SW 1271 (cell line): ENCODE measurements at places on chromosomes 12 and 14.

DNA sequence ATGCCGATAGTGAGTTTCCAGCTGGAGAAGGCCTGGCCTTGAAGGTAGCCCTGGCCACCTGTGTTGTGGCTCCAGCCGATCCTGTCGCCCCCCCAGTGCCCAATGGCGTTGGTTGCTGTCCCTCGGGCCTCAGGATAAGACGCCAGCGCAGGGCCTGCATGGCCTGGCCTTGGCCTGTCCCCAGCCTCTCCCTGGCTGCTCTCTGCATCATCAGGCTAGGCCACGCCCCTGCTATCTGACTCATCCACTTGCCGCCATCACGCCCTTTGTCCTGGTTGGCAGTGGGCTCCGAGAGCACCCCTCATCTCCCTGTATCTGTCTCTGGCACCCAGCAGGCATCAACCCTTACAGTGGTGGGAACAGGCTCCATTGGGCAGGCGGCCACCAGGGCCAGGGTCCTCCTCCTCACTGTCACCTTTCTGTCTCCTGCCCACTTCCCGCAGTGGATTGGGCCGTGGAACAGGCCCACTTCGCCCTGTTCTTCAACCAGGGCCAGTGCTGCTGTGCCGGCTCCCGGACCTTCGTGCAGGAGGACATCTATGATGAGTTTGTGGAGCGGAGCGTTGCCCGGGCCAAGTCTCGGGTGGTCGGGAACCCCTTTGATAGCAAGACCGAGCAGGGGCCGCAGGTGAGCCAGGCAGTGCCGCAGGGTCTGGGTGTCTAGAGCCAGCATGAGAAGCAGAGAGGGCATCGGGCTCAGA, 25.6 kb downstream of the ALDH2 start:
- DNase-seq, result no peak

DNA sequence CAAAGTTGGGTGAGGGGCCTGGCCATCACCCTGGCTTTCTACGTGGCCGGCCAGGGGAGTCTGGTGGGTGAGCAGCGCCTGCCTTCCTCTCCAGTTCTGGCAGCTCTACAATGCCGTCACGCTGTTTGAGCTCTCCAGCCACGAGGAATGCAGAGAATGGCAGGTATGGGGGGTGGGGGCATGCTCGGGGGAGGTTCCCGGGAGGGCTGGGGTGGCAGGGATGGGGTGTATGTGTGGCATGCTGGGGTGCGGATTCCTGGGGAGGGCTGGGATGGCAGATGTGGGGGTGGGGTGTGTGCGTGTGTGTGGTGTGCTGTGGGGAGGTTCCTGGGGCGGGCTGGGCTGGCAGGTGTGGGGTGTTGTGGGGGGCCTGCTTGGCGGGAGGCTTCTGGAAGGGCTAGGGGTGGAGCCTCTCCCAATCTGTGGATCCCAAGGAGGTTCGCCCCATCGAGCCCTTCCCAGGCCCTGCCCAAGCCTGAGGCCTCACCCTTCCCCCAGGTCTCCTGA, 18.5 kb downstream of the RHOF start:
- DNase-seq, result no peak

DNA sequence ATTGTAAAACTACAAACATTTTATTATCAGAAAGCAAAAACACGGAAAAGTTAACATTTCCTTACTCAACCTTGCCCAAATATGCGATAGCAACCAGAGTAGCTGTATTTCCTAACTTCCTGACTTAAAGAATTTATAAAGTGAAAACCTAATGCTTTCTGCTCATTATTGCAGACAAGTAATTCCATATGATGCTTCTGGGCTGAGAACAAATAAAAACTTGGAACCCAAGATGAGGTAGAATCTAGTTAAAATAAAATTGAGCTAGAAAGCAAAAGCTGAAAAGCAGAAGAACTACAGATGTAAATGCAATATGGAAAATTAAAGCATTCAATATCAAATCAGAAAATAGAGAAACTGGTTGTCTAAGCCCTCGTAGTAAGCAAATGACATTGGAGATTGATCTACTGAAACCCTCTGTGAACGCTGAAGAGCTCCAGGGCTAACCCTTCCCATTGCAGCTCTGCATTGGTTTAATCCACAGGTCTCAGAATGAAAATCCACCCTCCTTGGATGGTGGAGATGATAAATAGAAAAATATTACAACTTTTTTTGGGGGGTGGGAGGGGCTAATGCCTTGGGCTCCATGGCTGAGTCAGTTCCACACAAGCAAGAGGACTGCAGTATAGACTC, 40.7 kb downstream of the CORO1C start:
- no peak for DNase-seq

- no peak for DNase-seq
Observed at GRCh38 chr14:71488703-71489191, 443.5 kb upstream of the RGS6 start.

DNA sequence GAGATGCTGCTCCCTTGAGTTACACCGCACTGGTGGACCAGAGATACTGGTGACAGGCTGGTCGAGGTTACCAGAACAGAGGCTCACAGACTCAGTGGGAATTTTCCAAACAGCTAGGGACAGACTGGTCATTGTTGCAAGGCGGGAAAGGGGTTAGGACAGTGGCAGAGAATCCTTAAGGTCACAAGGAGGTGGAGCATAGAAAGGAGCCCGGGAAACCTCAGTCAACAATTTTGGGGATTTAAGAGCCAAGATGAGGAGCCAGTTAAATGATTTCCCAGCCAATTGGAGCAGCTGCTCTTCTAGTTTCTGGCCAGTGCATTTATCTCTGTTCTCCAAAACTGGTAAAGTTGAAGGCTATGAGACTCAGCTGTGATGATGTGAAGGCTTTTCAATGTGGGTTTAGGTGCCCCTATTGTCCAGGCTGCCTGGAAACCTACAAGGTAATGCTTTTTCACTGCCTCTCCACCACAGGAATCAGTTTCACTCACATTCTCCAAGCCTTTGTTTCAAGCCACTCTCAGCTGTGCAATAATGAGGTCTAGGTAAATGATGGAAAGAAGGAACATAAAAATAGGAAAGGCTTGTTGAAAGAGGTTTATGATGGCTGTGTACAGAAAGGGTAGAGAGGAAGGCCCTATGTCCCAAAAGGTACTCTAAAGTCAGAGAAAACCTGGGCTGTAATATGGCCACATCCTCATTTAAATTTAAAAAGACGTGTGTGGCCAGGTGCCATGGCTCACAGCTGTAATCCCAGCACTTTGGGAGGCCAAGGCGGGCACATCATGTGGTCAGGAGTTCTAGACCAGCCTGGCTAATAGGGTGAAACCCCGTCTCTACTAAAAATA, 7.0 kb upstream of the TNS2 start:
- DNase-seq, result no peak

GRCh38 chr14:93006567-93007051, 83.7 kb downstream of the CHGA start:
- DNase-seq, result no peak

DNA sequence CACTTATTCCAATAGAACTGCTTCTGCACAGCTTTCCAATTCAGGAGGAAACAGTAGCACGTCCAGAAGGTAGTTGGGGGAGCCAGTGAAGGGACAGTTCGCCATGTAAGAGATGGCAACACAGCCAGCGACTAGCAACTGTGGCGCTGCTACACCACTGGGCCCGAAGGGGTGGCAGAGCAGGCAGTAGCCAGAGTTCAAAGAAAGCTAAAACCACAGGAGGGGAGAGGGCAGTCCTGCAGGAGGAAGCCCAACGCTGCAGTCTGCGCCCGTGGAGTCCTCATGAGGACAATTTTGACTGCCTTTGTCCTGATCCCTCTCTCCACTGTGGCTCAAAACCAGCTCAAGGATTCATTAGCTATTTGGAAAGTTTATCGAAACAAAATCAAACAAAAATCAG, 591.2 kb downstream of the VRK1 start:
- DNase-seq, result no peak

DNA sequence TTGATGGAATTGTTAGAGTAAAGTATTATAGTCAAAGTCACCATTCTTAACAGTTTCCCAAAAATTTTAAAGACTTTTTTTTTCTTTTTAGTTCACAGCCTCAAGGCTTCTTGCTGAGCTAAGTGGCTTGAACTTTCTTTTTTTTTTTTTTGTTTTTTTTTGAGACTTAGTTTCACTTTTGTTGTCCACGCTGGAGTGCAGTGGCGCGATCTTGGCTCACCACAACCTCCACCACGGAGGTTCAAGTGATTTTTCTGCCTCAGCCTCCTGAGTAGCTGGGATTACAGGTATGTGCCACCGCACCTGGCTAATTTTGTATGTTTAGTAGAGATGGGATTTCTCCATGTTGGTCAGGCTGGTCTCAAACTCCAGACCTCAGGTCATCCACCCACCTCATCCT, 92.8 kb downstream of the SETD3 start:
- DNase-seq, result no peak

DNA sequence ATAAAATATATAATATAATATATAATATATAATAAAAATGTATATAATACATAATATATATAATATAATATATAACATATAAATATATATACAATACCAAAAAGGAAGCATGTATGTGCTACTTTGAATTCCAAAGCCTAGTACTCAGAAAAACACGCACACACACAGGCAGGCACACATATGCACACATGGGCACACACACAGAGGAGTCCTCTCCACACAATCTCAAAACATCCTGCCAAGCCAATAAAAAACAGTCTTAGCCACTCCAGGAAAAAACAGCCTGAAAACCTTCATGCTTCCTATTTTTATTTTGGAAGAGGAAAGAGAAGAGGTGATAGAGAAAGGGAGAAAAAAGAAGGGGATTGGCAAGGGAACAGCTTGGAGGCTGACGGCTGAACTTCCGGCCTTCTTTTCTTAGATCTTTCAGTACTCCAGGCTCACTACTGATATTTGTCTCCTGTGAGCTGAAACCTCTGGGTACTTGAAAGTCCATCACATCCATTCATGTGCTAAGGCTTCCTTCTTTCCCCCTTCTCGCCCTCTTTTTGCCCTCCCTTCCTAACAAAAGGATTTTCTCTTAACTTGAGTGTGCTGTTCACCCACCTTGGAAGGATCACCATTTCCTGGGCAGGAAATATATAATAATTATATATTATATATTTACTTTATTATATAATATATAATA, 394.2 kb downstream of the NUAK1 start:
- no peak for DNase-seq

DNA sequence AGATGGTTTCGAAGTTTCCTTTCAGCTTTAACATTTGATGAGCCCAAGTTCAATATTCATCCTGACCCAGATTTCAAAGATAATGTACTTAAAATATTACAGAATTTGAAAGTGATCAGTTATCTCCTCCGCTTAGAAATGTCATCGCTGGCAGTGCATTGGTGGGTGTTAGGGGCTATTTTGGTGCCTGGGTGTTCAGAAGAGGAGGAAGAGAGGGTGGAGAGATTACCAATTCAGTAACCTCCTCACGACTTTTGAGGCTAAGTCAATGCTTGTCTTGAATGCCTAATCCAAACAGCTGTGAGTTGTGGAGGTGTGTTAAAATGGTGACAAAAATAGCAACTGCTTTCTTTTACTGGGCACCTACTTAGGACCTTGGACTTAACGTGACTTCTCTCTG, 13.8 kb upstream of the DGLUCY start:
- no peak for DNase-seq

- no peak for DNase-seq
Observed at GRCh38 chr14:95326987-95327386, 7.3 kb upstream of the CLMN start.

DNA sequence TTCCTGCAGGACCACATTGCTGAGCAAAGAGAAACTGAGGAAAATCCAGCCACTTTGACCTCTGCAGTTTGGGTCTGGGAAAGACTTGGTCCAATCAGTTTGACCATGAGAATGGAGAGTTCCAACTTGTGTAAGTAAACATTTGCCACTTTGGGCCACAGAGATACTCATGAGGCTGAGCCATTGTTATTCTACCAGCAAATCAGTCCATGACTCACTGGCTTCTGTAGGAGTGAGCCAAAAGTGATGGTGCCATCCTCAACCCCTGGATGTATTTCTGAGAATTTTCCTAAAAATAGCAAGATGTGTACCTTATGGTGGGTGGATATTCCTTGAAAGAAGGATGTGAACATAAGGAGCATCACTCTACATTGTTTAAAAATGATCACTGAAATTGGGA, 192.9 kb upstream of the OR4E1 start:
- no peak for DNase-seq

GRCh38 chr12:84159260-84159659, 753.3 kb downstream of the SLC6A15 start:
- no peak for DNase-seq

DNA sequence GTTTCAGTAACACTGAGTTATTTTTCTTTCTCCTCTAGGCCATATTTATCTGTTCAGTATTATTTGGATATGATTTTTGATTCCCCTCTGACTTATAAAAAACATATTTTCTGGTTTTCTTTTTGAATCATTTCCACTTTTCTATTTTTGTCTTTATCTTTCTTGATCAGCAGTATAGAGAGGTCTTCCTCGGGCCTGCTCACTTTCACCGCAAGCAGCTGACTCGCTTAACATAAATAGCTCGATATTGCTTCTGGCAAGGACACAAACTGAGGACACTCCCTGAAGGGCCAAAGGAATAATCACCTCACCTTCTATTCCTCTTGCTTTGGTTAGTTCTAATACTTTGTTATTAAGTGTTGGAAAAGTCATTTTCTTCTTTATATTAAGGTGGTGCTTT, 25.8 kb upstream of the TRHDE start:
- no peak for DNase-seq

GRCh38 chr12:132312516-132312915, 16.9 kb downstream of the GALNT9 start:
- no peak for DNase-seq

- DNase-seq, result no peak
Observed at GRCh38 chr12:98173773-98174427, 341.5 kb upstream of the TMPO start.

- no peak for DNase-seq
Observed at GRCh38 chr12:52670961-52671360, 9.2 kb downstream of the KRT1 start.

GRCh38 chr12:10069099-10069498, 29.7 kb downstream of the CLEC1A start:
- no peak for DNase-seq

- DNase-seq, result no peak
Observed at GRCh38 chr12:11500188-11500860, 105.0 kb upstream of the PRB2 start.

- no peak for DNase-seq
Observed at GRCh38 chr12:67772267-67773169, 124.0 kb downstream of the DYRK2 start.

GRCh38 chr14:91089958-91090535, 23.8 kb upstream of the DGLUCY start:
- no peak for DNase-seq

GRCh38 chr12:47808574-47809365, 10.9 kb downstream of the HDAC7 start:
- DNase-seq, result peak; percentile 38

DNA sequence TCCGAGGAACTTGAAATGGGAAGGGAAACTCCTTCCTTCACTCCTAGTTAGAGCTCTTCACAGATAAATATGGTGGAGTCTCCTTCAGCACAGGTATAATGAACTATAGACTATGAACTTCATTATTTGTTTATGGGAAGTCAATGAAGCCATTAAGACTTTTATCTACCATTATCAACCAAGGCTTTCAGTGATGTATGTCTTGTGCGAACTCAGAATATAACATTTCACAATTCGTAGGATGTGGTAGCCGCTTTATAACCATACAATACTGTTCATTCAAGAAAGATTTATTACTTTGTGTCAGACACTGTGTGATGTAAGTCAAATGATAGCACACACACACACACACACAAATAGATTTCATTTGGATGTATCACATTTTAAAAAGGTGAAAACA, 24.8 kb upstream of the ETNK1 start:
- no peak for DNase-seq
